ENCODE measurements at places on chromosomes 4 and X.

DNA sequence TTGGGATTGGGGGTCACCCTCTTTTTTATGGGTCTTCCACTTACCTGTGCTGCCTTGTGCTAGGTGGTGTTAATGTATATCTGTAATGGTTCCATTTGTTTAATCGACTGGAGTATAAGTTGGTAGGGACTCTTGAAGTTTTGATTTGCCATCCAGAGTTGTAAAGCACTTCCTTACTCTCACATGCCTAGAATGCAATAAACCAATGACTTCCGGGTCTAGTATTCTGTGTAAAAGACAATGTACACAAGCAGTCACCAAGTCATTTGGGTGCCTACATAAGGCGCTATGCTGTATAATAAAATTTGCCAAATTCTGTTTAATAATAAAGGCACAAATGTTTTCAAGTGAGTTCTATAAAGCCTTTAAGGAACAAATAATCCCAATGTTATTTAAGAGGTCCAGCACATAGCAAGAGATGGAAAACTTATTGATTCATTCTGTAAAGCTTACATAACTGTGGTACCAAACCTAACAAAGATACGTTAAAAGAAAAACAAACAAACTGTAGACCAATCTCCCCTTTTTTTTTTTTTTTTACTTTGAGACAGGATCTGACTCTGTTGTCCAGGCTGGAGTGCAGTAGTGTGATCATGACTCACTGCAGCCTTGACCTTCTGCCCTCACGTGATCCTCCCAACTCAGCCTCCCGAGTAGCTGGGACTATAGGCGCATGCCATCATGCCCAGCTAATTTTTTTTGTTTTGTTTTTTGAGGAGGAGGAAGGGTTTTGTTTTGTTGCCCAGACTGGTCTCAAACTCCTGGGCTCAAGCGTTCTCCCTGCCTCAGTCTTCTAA lies 41.5 kb upstream of the HPRT1 start:
- DNase-seq = no peak

GRCh38 chrX:66045894-66046293 lies 6.0 kb upstream of the VSIG4 start:
- DNase-seq = no peak

DNA sequence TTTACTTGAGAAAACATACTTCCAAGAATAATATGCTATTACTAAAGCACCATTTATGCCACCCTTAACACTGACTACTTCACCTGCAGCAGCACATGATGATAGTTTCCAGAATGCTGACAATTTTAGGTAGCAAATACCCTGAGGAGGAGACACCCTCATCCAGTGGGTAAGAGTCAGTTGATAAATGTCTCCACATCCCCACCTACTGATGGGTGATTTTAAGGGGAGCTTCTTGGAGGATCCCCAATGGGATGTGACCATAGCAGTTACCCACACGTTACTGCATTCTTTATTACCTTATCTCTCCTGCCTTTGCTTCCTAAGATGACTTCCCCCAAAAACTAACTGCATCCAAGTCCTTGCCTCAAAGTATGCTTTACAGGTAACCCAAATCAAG lies 131.2 kb upstream of the SMARCAD1 start:
- no peak for DNase-seq

DNA sequence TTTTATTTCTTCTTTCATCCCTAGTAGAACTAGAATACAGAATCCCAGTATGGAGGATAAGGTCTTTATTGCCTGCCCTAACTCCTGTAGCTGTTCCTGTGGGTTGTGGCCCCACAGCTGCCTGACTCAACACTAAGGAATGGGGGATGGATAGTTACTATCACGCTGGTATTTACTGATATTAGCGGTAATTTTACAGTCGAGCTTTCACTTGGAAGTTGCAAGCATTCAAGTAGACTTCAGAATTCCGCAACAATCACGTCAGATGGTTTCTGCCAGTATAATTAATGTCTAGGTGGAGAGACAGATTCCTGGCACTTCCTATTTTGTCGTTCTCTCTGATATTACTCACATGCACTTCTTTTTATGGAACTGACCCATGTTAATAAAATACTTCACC lies 489.8 kb downstream of the PABPC4L start:
- no peak for DNase-seq

- DNase-seq = no peak
Measured at GRCh38 chr4:116321471-116321870, 763.9 kb downstream of the TRAM1L1 start.
